ENCODE measurements at places on chromosomes 3 and 15. TPM values are rescaled to one million over a fixed set of nuclear protein-coding genes. Genes with fewer than 3 reads are reported as not detected.

- DNase-seq, result no peak
Observed at GRCh38 chr3:148381051-148381450, 316.7 kb upstream of the AGTR1 start.

- no peak for DNase-seq
Observed at GRCh38 chr3:59267021-59267420, 217.2 kb upstream of the CFAP20DC start.

DNA sequence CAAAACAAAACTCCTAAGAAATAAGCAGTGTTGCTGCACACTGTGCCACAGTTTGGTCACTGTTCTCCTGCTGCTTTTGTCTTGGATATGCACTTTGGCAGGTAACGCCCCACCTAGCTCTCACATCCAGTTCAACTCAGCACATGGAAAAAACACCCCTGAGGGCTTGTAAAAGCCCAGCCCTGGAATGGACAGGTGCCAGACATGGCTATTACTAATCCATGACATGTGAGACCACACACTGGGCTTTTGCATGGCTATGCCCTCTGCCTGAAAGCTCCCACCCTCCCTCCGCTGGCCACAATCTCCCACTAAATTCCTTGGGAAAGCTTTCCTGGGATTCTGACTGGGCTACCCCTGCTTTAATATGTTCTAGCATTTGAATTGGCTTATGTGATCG lies 24.7 kb upstream of the ZBED2 start:
- no peak for DNase-seq

GRCh38 chr15:20356911-20357480 lies 184.6 kb downstream of the GOLGA6L6 start:
- DNase-seq, result no peak

DNA sequence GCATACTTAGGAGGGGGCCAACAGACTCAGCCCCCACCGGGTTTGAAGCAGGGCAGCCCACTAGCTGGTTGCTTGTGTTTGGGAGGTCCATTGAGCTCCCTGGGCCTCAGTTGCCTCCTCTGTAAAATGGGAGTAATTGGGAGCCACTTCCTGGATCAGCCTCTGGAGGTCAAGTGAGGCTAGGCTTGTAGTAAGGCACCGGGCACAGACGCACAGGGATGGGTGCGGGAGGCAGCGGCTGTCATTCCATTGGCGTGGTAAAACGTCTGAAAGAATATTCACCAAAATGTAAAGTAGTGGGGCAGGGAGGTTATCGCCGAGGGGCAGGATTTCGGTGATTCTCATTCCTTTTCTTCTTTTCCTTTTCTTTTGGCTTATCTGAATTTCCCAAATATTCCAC lies 64.6 kb downstream of the TLE3 start:
- no peak for DNase-seq

DNA sequence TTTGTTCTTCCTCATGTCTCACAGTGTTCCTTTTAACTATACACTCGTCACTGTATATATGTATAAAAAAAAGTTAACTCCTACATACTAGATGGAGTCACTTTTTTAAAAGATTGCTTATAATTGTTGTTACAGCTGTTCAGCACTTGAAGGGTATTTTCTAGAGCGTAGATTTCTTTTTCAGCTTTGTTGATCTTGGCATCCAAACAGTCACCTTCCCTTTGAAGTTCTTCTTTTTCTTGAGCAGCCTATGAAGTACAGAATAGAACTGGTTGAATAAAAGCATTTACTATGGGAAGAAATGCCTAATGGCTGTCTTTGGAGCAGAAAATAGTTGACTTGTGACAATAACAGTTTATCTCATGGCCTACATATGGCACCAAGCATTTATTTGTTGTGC lies 17.8 kb downstream of the TTC14 start:
- DNase-seq, result no peak

GRCh38 chr3:186511702-186512101 lies 32.5 kb downstream of the CRYGS start:
- DNase-seq, result no peak

- DNase-seq, result no peak
Observed at GRCh38 chr15:64807051-64807749, 18.2 kb downstream of the PIF1 start.

DNA sequence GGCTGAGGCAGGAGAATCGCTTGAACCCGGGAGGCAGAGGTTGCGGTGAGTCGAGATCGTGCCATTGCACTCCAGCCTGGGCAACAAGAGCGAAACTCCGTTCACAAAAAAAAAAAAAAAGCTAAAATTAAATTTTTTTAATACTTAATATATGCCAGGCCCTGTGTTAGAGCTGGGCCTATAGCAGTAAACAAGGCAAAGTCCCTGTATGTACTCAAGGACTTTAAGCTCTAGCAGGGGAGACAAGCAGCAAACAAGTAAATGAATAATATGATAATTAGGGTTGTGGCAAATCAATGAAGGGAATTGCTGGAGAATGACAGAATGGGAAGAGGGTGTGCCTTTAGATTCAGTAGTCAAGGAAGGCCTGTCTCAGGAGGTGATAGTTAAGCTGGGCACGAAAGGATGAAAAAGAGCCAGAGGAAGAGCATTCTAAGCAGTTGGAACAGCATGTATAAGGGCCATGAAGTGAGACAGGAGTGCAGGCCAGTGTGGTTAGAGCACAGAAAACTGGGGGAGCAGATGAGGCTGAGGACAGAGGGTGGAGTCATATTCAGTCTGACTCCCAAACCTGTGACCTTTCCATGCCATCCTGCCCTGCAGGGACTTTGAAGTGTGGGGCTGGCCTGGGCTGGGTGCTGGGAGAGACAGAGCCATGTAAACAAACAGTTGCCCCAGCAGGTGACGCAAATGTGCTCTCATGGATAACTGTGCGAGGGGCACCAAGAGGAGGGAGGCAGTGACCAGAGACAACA lies 6.6 kb upstream of the RAF1 start:
- no peak for DNase-seq

- no peak for DNase-seq
Observed at GRCh38 chr3:162168715-162169114, 672.1 kb downstream of the OTOL1 start.

GRCh38 chr15:39680868-39681267 lies 100.0 kb downstream of the THBS1 start:
- DNase-seq, result no peak

DNA sequence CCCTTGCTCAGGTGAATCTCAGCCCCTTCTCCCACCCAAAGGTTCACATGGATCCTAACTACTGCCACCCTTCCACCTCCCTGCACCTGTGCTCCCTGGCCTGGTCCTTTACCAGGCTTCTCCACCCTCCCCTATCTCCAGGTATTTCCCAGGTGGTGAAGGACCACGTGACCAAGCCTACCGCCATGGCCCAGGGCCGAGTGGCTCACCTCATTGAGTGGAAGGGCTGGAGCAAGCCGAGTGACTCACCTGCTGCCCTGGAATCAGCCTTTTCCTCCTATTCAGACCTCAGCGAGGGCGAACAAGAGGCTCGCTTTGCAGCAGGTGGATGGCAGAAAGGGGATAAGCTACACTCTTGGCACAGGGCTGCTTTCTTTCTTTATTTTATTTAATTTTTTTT lies 4.5 kb downstream of the FAM131A start:
- DNase-seq, result no peak

DNA sequence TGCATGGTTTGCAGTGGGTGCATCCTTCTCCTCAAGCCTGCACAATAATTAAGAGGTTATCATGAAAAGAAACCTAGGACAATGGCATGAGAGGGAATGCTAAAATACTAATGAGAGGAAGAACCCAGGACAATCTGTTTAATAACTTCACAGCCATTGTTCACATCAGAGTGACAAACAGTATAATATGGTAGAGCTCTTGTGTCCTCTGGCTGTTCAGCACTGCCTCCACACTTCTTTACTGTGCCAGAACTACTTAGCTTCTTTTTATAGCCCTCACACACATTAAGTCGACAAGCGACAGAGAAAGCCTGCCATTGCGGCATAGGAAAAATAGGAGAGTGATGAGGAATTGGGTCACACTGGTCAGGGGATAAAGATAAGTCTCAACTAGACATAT lies 65.0 kb upstream of the MEIS2 start:
- DNase-seq, result no peak

GRCh38 chr3:112689385-112689784 lies 48.4 kb upstream of the CCDC80 start:
- peak; percentile 35 for DNase-seq

DNA sequence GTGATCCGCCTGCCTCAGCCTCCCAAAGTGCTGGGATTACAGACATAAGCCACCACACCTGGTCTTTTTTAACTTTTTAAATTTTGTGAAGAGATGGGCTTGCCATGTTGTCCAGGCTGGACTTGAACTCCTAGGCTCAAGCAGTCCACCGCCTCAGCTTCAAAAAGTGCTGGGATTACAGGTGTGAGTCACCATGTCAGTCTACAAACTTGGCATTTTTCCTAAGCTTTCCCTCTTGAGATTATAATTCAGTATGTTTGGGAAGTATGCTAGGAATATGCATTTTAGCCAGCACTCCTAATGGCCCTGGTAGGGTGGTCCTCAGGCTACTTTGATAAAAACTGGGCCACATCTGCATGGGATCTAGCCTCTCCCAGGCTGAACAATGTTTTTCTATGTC lies 4.4 kb downstream of the WDR73 start:
- no peak for DNase-seq

DNA sequence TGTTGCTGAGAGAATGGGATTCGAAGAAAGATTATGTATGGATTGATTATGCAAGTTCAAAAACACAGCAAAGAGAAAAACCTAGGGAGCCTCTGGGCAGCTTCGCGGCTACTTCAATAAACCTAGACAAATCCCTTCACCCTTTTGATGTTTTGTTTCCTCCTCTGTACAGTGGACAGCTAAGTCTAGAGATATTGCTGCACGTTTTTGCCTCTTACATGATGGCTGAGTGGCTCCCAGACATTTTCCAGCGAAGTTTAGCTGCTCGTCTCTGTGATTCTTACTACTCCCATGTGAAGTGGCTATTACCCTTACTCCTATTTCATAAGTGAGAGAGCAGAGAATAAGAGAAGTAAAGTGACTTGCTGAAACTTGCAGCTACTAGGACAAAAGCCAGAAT lies 695.0 kb upstream of the GRM7 start:
- DNase-seq, result no peak

- no peak for DNase-seq
Observed at GRCh38 chr3:104069114-104069513, 1297.6 kb upstream of the ALCAM start.

GRCh38 chr15:75215107-75216004 lies 13.7 kb downstream of the C15orf39 start:
- no peak for DNase-seq

DNA sequence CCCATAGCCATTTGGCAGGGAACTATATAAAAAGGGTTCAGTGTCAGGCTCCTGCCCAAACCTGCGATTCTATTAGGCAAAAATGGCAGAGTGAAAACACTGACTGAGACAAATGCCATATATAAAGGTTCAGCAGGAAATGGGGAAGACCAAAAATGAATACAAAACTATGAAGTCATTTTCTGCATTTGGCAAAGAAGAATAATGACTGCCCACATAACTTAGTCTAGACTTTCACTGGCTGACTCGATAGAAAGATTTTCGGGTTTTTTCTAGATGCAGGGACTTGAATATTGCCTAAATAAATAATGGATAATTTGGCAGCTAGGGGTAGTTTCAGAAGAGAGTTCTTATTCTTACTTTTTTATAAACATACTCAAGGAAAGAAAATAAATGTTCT lies 178.0 kb downstream of the TPRG1 start:
- no peak for DNase-seq

GRCh38 chr3:88231632-88232031 lies 81.9 kb downstream of the C3orf38 start:
- DNase-seq, result no peak

DNA sequence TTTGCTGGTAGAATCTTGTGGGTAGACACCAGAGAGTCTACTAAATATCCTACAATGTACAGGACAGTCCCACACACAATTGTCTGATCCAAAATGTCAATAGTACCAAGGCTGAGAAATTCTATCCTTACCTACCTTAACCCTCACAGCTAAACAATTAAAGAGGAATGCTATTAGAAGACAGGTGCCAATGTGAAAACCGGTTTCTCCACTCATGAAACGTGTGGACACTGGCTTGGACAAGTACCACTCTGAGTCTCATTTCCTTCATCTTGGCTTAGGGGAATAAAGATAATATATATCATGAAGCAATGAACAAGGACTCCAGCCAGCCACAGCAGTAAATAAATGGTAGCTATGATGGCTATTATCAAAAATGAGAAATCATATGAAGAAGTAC lies 90.2 kb downstream of the RFTN1 start:
- DNase-seq, result no peak

The PLA1A gene
- polyA plus RNA-seq, result not detected

The ABTB1 gene
- 72.9 TPM for polyA plus RNA-seq

The VGLL4 gene
- polyA plus RNA-seq, result 21.9 TPM

The RYR3 gene
- 0.11 TPM for polyA plus RNA-seq

The C3orf18 gene
- 22.3 TPM for polyA plus RNA-seq

The PP2D1 gene
- polyA plus RNA-seq, result 0.40 TPM

The ARRDC4 gene
- polyA plus RNA-seq, result 0.83 TPM

The IGF2BP2 gene
- not detected for polyA plus RNA-seq

The BNIP2 gene
- 105 TPM for polyA plus RNA-seq

The HHLA2 gene
- not detected for polyA plus RNA-seq

The AADAC gene
- not detected for polyA plus RNA-seq

The SERPINI2 gene
- polyA plus RNA-seq, result not detected

The GUCA1C gene
- not detected for polyA plus RNA-seq

The HYAL3 gene
- 7.1 TPM for polyA plus RNA-seq

The RASL12 gene
- not detected for polyA plus RNA-seq
